BJ (cell line): ENCODE measurements at places on chromosomes 5 and 9.

DNA sequence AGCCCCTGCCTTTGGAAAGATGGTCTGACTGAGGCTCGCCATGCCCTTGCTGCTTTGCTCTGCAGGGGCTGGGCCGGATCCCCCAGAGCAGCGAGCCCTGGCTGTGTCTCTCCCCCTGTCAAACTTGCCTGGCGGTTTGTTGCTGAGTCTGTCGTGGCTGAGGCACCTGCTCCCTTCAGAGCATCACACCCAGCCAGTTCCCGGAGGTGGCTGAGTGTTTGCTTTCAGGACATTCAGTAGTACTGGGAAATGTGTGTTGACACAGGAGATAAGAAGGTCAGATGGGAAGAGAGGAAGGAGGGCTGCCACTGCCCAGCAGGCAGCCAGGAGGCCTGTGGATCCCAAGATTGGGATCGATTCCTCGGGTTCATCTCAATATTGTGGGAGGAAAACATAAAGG, 62.9 kb downstream of the GADD45G start:
- no peak for DNase-seq

- no peak for DNase-seq
Measured at GRCh38 chr9:26406676-26407075, 485.9 kb downstream of the CAAP1 start.

- no peak for DNase-seq
Measured at GRCh38 chr9:123011380-123011779, 22.1 kb upstream of the GPR21 start.

- no peak for DNase-seq
Measured at GRCh38 chr5:142976861-142977260, 206.7 kb downstream of the ARHGAP26 start.
